ENCODE measurements at places on chromosomes 16 and 17.

GRCh38 chr17:76681222-76682137 lies 29.3 kb downstream of the MXRA7 start:
- peak; percentile 49 for DNase-seq

DNA sequence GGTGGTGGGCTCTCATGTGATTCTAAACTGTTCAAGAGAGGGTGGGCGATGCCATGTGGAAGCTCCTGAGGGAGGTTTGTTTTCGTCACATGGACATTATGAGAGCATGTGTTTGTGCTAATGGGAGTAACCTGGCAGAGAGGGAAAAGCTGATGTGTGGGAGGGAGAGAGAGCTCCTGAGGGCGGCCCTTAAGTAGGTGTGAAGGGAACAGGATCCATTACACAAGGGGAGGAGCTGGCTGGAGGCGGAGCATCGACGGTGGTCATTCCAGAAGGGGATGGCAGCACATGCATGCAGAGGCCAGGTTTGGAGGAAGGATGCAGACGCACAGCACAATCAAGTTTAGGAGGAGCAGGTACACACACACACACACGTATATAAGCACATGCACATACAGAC lies 197.5 kb downstream of the RPTOR start:
- no peak for DNase-seq

GRCh38 chr17:21001813-21002221 lies 41.0 kb downstream of the USP22 start:
- DNase-seq, result no peak

DNA sequence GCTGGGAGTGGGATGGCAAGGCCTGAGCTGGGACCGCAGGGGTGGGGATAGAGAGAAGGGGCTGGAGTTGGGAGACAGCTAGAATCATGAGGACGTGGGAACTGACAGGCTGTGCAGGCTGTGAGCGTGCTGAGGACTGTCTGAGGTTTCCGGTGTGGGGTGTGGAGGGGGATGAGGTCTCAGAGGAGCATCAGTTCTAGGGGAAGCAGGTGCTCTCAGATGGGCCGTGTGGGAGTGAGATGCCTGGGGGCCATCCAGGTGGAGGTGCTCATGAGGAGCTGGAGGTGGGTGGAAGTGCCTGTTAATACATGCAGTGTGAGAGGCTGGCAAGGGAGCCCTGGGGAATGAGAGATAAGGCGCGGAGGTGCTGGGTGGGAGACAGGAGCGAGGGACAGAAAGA lies 27.2 kb downstream of the HASPIN start:
- DNase-seq, result no peak

DNA sequence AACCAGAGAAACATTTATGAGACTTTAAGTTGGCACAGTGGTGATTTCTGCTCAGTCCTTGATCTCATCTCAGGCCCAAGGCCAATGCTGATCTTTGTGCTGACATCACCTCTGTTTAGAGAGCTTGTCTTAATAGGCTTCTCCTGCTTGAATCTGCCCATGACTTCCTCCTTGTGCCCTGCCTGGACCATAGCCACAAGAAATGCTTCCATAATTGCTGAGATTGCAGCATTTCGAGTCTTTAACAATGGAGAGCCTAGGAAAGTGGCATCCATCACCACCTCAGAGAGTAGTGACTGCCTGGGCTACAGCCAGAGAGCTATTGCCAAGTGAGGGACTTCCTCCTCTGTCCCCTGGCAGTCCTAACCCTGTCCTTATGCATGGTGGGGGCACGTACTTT lies 25.1 kb upstream of the MMP2 start:
- DNase-seq, result no peak

DNA sequence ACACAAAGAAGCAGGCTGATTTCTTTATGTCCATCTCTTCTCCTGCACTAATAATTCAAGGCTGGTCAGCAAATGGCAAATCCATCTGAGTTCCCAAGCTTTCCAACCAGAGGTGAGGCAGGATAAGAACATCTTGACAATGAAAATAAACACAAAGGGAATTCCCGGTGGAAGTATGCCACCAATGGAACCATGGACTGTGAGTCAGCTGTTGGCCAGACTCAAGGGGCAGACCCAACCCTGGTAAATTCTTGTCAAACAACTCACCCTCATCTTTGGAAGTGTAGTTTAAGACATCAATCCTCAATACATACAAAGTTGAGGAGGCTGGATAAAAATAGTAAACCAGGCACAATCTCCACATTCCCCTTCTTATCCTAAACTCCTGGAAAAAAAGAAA lies 74.3 kb upstream of the CES5A start:
- no peak for DNase-seq

- DNase-seq, result no peak
Measured at GRCh38 chr17:43928609-43929008, 13.7 kb downstream of the PPY start.

DNA sequence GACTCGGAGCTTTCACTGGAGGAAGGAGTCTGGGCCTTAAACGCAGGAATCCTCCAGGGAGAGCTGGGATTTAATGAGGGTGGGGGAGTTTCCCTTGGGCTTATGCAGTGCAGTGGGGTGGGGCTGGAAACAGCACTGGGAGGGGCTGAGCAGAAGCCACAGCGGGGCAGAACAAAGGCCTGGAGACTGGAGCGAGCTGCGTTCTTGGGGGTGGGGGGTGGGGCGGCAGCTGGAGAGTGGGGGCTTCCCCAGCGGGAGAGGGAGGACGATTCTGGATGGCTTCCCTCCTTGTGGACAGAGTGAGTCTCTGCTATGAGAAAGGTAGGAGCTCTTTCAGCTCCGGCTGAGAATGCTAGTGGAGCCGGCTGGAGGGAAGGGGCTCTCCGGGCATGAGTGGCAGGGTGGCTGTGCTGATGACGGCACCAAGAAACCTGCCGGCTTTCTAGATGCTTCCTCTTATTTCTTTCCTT lies 406.0 kb downstream of the SEC14L1 start:
- DNase-seq, result no peak

Measured in AG09319 (cell line).